ENCODE measurements at places on chromosomes 7 and 10.

GRCh38 chr7:22229148-22229547 lies 127.8 kb downstream of the RAPGEF5 start:
- H3K27ac ChIP-seq = no peak overlapping the region
- DNase-seq = no peak
- peaks cover 6% of the 10 kb centered on the region for H3K4me1 ChIP-seq
- H3K27me3 ChIP-seq = no peaks in the 10 kb centered on the region
- H3K4me3 ChIP-seq = no peak overlapping the region
- H3K36me3 ChIP-seq = no peaks in the 10 kb centered on the region

- no peaks in the 10 kb centered on the region for H3K4me1 ChIP-seq
- DNase-seq = no peak
- H3K27me3 ChIP-seq = no peaks in the 10 kb centered on the region
- no peaks in the 10 kb centered on the region for H3K36me3 ChIP-seq
Measured at GRCh38 chr7:66756889-66757288, 16.4 kb downstream of the RABGEF1 start.

GRCh38 chr10:63917363-63917762 lies 396.2 kb downstream of the REEP3 start:
- H3K36me3 ChIP-seq = no peaks in the 10 kb centered on the region
- peak overlapping the region; percentile 24 for H3K27ac ChIP-seq
- peak; percentile 24 for DNase-seq
- H3K4me3 ChIP-seq = no peak overlapping the region

- H3K36me3 ChIP-seq = no peaks in the 10 kb centered on the region
- peak; percentile 42 for DNase-seq
Measured at GRCh38 chr10:107091126-107091525, 73.4 kb downstream of the SORCS1 start.

GRCh38 chr10:74586088-74586585 lies 240.3 kb upstream of the KAT6B start:
- no peaks in the 10 kb centered on the region for H3K36me3 ChIP-seq
- peak overlapping the region; percentile 75 for H3K27ac ChIP-seq
- no peak overlapping the region for H3K4me3 ChIP-seq

- peaks cover 4% of the 10 kb centered on the region for H3K27me3 ChIP-seq
- no peak for DNase-seq
- H3K27ac ChIP-seq = no peak overlapping the region
Measured at GRCh38 chr7:132654150-132654549, 77.9 kb upstream of the PLXNA4 start.

GRCh38 chr7:99112097-99112496 lies 31.8 kb downstream of the SMURF1 start:
- H3K36me3 ChIP-seq = peaks cover 9% of the 10 kb centered on the region
- no peak overlapping the region for H3K27ac ChIP-seq
- H3K4me3 ChIP-seq = no peak overlapping the region
- no peaks in the 10 kb centered on the region for H3K27me3 ChIP-seq

DNA sequence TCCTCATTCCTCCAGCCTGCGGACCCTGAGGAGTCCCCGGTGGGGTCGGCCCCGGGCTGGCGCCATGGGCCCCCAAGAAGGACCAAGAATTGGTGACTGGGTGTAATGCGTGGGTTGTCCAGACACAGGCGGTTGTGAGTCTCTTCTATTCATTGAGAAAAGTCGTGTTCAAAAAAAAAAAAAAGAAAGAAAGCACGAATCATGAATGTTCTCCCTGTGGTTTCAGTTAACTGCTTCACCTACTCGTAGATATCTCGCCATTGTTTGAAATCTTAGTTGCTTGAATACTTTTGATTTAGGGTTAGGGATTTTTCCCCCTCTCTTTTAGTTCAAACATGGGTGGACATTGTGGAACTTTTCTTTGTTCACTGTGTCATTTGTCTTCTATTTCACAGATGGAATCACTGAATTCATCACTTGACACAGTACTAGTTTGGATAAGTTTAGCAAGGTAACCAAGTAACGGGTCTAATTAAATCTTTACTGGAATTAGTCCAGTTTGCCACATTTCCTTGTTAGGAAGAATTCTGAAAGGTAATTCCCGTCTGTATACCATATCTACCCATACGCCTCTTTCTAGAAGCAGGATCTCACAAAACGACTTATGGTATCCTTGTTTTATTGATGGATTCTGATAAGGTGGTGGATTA lies 775 bp downstream of the STARD3NL start:
- H3K27ac ChIP-seq = no peak overlapping the region
- H3K27me3 ChIP-seq = no peaks in the 10 kb centered on the region
- peak overlapping the region; percentile 84 for H3K4me3 ChIP-seq
- peaks cover 7% of the 10 kb centered on the region for H3K4me1 ChIP-seq
- no peak for DNase-seq

DNA sequence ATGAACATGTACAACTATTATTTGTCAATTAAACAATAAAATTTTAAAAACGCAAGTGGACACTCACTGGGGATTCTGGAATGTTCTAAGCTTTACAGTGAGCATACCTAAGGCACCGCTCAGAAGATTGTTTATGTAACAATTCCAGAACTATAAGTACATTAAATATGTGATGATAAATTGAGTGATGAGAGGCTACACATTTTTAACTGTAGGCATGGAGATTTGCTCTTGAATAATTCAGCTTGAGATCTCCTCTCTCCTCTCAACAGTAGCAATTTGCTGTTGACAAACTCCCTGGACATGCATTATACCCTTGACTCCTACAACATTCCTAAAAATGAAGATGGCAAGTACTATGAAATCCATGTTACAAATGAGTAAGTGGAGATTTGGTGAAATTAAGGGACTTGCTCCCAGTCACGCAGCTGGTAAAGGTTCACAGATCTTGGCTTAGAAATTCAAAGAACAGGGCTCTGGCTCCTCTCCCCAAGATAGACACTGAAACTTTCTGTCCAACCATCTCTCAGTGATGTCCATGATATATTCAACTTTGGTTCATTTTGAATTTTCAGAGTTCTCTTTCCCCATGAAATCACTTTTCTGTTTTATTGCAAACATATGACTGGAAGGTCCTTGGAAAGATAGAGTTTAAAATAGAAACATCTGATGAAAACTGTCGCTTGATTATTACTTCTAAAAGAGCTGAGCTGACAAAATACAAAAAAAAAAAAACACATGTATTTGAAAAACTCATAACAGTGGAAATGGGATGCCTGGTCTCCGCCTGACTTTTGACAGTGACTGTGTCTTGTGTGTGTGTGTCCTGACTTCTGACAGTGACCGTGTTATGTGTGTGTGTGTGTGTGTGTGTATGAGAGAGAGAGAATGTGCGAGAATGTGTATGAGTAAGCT lies 488.3 kb downstream of the TNS3 start:
- no peak overlapping the region for H3K4me3 ChIP-seq
- DNase-seq = no peak
- H3K27ac ChIP-seq = no peak overlapping the region

All from neural progenitor cell (in vitro differentiated cells).